GM13977 (cell line): ENCODE measurements at places on chromosomes 4 and X.

DNA sequence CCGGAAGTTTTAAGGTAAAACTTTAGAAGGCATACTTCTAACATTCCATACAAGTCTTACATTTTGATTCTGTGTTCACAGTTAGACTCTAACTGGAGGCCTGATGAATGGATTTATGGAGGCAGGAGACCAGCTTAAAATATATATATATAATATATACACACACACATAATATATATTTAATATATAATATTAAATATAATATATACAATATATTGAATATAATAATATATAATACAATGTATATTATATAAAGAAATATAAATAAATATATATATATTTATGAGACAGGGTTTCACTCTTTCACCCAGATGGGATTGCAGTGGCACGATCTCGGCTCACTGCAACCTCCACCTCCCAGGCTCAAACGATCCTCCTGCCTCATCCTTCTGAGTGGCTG is 7.9 kb upstream of the CTSO start:
- no peak for DNase-seq

- peak; percentile 47 for DNase-seq
Measured at GRCh38 chr4:152045807-152046571, 285.2 kb upstream of the GATB start.

DNA sequence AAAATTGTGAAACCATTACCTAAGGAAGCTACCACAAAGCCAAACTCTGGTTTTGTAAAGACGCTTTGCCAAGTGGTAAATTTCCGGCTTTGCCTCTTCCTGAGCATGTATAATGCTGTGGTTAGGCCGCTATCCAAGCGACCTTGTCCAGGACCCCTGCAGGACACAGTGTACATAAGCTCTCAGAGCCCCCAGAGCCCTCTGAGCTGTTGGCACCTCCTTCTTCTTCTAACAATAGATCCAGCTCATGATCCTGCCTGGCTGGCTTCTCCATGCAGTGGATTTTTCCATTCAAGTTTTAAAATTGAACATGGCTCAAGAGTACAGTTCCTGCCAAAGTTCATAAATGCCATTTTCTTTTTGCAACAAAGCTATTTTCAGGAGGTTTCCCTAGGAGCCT is 326.7 kb downstream of the MAPK10 start:
- DNase-seq = no peak

DNA sequence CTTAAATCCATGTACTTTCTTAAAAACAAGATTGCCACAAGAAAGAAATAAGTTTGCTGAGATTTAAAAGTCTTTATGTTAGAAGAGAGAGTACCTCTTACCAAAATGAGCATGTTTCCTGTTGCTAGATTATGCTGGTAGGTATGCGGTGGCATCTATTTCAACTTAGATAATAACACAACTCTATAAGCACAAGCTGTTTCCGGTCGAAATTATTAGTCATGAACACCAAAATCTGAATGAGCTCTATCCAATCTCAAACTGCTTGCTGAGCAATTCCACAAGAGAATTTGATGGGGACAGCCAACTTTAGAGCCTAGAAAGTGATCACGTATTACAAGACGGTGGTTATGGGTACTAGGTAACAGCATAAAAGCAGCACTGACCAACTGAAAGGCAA is 49.3 kb downstream of the CBR4 start:
- DNase-seq = no peak

- DNase-seq = no peak
Measured at GRCh38 chr4:75989846-75990528, 758 bp downstream of the SDAD1 start.

DNA sequence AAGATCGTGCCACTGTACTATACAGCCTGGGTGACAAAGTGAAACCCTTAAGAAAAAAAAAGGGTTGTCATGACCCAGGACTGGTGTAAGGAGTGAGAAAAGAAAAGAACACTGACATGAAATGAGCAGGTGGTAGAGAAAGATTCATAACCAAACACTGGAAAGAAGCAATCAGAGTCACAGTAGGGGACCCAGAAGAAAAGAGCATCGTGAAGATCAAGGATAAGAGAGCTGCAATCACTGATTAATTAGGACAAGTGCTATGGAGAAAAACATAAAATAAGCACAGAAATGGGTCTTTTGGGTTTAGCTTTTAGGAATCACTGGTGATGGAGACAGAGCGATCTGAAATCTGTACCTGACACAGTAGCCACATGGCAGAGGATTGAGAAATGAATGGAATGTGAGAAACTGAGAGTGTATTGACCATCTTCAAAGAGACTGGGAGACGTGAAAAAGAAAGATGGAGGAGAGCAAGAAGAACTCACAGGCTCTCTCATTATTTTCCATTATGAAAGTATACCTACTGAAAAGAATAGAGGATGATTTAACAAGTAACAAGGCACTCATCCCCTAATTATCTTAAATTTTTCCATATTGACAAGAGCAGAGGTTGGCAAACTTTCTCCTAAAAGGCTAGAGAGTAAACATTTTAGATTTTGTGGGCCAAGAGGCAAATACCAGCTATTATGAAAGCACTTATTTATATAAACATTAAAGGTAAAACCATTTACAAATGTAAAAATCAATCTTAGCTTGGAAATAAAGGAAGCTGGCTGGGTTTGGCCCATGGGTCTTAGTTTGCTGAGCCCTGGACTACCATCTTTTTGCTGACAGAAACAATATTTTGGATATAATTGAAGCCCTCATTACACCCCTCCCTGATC is 7.3 kb downstream of the TMEM154 start:
- no peak for DNase-seq

DNA sequence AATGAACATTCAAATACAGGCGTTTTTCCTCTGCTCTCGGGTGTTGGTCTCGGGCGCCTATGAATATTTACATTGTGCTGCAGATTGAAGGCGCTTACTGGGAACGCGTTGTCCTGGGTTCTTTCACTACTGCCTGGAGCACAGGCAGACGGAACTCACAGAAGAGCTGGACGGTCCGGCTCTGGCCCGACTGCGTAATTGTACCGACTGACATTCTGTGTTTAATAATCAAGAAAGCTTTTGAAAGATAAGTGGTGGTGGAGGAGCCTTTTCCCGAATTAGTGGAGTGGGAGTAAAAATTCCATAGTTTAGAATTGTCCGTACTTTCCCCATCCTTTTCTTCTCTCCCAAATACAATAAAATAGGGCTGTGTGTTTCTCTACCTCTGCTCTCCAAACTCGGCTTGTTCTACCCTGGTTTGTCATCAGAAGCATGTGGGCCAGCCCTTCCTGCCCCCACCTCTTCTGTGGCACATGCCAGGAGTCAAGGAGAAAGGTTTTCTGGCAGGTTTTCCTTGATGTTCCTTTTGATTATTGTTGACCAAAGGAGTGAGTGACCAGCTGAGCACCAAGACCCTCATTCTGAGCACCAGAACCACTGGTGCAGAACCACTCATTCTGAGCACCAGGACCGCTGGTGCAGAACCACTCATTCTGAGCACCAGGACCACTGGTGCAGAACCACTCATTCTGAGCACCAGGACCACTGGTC is 2.3 kb downstream of the FHDC1 start:
- peak; percentile 29 for DNase-seq

DNA sequence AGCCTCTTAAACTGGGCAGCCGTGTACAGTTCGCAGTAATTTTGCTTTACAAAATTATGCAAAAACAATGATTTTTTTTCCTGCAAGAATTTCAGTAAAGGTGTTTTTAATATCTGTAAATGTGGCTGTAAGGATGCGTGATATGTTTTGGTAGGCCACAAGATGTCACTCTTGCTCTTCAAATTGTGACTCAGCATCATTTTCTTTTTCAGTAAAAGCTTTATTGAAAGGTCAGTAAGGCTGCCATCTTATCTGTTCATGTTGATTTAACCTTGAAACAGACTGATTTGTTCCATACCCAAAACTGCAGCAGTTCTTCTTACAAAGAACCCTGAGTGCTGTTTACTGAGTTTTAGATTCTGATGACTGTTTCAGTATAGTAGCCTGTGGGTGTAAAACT is 39.9 kb downstream of the TXLNG start:
- peak; percentile 44 for DNase-seq

DNA sequence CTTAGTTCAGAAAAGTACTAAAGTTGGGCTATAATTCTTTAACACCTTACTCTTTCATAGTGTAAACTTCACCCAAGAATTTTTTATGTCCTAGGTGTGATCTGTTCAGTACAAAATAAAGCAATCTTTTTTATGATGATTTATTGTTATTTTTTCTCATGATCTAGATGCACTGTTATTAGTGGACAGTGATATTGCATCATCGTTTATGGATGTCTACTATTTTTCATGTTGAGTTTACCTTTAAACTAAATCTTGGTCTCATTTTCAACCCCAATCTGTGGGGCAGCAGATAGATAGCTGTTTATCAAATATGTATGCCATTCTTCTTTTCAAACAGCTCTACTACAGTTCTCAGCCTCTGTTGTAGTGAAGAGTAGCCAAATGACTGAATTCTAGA is 215.4 kb downstream of the UGT8 start:
- DNase-seq = no peak

GRCh38 chrX:13888284-13888683 is 71.4 kb upstream of the GPM6B start:
- no peak for DNase-seq

DNA sequence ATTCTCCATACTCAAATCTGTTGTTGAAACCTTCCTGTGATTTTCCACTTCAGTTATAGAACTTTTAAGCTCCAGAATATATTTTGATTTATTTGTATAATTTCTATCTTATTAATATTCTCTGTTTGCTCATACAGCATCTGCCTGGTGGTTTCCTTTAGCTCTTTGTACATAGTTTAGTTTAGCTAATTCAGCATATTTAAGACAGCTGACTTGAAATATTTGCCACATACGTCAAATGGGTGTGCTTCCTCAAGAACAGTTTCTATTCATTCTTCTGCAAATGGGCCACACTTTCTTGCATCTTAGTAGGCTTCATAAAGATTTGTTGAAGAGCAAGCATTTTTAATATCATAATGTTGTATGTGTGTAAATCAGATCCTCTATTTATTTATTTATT is 101.8 kb downstream of the MAGEC1 start:
- DNase-seq = no peak

DNA sequence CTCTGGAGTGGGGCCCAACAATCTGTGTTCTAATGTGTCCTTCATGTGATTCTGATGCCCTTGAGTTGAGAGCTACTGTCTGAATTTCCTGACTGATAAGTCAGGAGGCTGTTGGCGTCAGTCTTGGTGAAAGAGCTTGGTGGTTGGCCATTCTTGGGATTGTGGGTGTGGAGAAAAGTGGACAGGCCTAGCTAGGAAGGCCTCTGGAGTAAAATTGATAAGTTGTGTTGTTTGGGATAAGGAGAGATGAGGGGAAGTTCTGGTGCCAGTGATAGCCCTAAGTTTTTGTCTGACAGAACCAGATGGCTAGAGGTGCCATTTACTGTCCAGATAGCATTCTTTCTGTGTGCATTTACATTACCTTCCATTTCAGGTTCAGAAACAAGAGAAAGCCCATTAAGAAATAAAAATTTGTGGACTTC is 11.7 kb downstream of the NSD2 start:
- DNase-seq = no peak
